Activated gamma-delta T cell treated with Interleukin-2 at 50 U/mL for 16 hours (primary cell): ENCODE measurements at places on chromosomes 5 and 9.

- no peak for DNase-seq
These were observed 15.2 kb upstream of the TGFBI start for GRCh38 chr5:136013559-136013958.

GRCh38 chr9:81320909-81321482 is 368.4 kb downstream of the TLE1 start:
- DNase-seq = no peak

GRCh38 chr5:112014783-112015395 is 257.9 kb upstream of the NREP start:
- no peak for DNase-seq

- DNase-seq = no peak
These were observed 381 bp downstream of the MED22 start for GRCh38 chr9:133347515-133347984.

DNA sequence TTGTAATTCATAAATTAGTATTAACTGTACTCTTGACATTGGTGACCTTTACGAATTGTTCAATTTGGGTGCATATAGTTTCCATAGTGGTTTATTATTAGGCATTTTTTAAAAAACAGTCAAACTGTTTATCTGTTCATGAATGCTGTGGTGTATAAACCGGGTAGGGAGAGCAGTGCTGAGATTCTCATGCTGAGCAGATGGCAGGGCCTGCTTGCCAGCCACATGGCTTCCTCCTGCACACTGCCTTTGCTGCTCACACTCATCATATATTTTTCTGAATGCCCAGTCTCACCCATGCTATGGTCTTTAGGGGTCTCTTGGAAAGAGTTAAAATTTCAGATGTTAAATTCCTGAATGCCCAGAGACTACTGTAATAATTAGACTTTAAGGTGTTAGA is 40.8 kb downstream of the NNT start:
- DNase-seq = no peak

- no peak for DNase-seq
These were observed 137.6 kb upstream of the MAP3K1 start for GRCh38 chr5:56677690-56678305.
